ENCODE measurements at places on chromosomes 3 and 15.

DNA sequence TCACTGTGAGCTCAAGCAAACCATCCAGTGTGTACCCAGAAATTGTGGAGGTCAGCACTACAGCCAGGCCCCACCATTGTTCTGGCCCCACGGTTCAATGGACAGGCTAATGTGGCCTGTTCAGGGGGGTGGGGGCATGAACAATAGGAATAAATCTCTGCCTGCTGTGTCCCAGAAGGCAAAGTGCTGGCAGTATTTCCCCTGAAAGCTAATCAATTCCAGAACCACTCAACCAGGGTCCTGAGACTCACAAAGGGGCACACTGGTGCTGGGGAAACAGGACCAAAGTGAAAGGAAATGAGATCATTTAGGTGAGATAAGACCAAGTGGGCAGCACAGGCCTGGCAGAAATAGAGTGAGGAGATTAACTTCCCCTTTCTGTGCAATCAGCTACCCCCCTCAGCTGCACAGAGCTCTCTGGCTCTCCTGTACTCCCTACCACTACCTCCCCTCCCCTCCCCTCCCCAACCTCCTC is 11.5 kb downstream of the CRYGS start:
- no peak for DNase-seq

GRCh38 chr3:149969110-149969939 is 1.4 kb downstream of the PFN2 start:
- DNase-seq: no peak

- no peak for DNase-seq
Observed at GRCh38 chr3:154728285-154728684, 298.3 kb upstream of the GPR149 start.

DNA sequence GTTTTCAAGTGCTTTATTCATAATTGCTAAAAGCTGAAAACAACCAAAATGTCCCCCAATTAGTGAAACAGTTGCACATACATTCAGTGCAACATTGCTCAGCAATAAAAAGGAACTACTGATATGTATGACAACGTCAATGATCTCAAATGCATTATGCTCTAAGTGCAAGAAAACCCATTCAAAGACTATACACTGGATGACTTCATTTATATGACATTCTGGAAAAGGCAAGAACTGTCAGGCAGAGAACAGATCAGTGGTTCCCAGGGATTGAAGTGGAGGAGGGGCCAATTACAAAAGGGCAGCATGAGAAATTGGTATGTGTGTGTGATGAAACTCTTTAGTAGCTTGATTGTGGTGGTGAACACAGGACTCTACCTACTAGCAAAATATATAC is 585.6 kb downstream of the TBL1XR1 start:
- no peak for DNase-seq
